RCC 7860 (cell line): ENCODE measurements at places on chromosomes 6 and 20.

DNA sequence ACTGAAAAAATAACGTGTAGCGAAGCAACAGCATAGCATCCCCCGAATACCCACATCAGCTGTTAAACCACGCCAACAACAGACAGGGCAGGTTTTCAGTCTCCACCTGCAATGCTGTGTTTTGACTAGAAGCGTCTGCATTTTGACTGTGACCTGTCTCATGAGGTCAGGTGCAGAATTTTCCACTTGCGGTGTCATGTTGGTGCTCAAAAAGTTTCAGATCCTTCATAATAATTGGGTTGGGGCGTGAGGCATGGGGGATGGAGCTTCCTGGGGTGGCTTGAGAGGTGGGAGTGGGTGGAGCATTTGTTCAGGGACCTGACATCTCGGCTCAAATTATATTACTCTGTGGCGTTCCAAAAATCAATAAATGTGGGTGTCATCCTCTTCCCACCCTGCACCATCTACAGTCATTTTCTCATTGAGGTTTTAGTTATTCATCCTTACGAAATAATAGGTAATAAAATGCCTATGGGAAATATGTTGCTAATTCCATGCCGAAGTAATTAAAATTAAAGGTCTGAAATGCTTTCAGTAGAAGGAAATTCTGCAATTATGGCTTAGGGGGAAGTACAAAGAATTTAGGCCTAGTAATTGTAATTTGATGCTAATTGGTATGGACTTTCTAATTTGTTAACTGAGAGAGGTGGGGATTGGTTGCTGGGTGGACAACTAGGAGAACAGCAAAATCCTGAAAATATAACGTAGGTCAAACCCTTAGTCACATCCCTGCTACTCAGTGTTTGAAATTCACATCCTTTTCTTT, 81.0 kb downstream of the TIAM2 start:
- DNase-seq = no peak

DNA sequence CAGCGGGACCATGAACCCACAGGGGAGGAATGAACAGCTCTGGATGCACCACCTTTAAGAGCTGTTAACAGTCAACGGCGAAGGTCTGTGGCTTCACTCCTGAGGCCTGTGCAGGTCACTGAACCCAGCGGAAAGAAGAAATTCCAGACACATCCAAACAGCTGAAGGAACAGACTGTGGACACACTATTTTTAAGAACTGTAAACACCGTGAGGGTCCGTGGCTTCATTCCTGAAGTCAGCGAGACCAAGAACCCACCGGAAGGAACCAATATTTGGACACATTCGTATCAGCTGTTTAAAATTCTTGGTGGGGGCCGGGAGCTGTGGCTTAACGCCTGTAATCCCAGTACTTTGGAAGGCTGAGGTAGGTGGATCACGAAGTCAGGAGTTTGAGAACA, 5.4 kb upstream of the TMEM14B start:
- no peak for DNase-seq

DNA sequence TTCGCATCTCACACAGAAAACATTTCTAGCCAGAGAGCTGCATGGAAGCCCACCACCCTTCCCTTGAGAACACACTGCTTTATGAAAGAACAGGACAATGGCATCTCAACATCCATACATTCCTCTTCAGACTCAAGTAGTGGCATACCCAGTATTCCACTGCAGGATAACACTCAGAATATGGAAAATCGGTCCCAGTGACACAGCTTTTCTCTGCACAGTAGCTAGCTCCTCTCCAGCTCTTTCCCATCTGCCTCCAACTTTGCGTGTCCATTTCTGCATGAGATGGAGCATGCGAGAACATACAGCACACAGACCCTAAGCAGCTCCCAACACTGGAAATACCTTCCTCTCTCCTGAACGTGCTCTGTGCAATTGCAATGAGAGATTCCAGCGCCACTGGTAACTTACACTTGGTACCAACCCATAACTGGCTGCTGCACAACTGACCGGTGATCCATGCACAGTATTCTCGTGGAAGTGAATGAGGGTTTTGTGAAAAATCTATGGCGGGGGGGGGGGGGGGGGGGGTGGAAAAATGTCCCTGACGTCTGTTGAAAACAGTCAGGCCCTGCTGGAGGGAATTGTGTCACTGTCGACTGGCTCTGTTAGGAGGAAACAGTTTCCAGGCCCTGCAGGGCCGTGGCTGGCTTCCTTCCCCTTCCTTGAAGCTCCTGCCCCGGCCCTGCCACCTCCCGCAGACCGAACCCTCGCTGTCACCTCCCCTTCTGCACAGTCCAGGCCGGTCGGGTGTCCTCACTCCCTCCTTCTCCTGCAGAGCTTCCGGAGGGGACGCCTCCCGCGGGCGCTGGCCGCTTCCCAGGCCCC, 265.9 kb upstream of the QKI start:
- DNase-seq = no peak

GRCh38 chr6:33029328-33030184, 20.2 kb upstream of the HLA-DOA start:
- no peak for DNase-seq

- no peak for DNase-seq
These were observed 20.1 kb upstream of the HELZ2 start for GRCh38 chr20:63594043-63594561.

- DNase-seq = no peak
These were observed 529.3 kb downstream of the KIF16B start for GRCh38 chr20:16043931-16044330.

DNA sequence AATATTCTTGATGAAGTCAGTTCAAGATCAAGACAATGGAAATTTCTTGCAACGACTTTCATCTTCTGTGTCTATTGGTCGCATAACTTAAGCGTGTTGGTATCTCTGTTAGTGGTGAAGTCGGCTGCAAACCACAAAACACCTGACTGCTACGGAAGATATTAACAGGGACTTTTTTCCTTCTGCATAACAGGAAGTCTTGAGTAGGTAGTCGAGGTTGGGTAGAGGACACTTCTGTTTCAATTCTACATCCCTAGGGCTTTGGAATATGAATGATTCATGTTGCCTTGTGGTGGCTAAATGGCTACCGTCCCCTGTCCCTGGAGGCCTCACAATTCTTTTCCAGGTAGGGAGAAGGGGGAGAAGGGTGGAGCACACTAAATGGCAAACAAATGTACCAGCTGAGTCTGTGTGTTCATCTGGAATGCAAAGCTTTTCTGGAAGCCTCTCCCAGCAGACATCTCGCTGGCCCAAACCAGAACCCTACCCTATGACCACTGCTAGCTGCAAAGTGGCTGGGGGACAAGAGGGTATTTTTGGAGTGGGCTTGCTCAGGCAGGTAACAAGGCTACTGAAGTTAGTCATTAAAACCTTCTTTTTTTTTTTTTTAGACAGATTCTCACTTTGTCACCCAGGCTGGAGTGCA, 34.6 kb upstream of the NKX2-2 start:
- DNase-seq = no peak

DNA sequence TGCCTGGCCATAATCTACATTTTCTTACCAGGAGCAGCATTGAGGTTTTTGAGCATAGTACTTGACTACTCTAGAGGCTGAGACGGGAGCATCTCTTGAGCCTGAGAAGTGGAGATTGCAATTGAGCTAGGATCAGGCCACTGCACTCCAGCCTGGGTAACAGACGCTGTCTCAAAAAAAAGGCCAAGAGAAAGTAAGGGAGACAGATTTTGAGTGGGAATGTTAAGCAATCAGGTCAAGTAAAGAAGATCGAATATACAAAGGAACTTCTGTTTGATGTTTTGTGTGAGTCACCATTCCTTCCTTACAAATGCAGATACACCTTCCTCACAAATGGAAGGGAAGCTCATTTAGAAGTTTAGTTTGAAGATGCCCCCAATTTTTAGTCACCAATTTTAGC, 4.4 kb downstream of the PNRC1 start:
- DNase-seq = no peak

GRCh38 chr20:59937150-59937549, 3.0 kb downstream of the PPP1R3D start:
- no peak for DNase-seq

DNA sequence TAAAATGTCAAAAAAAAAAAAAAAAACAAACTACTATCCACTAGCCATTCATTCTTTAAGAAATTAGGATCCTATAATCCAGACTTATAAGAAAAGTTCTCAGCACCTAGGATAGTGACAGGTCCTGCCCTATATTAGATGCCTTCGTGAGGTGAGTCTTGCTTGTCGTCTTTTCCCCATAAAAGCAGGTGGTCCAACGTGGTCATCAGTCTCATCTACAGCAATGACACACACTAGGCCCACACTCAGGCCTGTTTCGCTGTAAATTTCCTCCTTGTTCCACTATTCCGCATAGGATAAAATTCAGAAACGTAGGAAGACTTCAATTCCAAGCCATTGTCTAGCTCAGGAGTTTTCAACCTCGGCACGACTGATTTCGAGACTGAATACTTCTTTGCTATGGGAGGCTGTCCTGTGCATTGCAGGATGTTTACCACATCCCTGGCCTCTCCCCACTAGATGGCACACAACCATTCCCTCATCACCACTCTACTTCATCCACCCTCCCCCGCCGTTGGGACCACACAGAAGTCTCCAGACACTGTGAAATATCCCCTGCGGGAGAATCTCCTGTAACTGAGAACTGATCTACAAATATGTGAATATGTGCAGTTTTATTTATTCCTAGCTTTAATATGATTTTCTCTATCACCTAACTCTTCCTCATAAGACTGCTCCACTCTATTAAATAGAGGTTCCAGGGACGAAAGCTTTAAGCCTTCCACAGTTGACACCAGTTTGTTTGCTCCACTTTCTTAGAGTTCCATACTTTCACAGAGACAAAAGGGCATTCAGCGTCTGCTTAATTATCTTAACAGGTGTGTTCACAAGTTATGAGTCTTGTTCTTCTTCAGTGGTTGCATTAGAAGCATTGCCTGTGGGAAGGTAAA, 346.3 kb downstream of the BMP2 start:
- DNase-seq = peak; percentile 6

GRCh38 chr6:27608916-27609883, 136.3 kb upstream of the ZNF184 start:
- peak; percentile 46 for DNase-seq

- no peak for DNase-seq
These were observed 11.5 kb downstream of the FILIP1 start for GRCh38 chr6:75481936-75482593.

- DNase-seq = no peak
These were observed 85.3 kb upstream of the SCP2D1 start for GRCh38 chr20:18728165-18728869.

DNA sequence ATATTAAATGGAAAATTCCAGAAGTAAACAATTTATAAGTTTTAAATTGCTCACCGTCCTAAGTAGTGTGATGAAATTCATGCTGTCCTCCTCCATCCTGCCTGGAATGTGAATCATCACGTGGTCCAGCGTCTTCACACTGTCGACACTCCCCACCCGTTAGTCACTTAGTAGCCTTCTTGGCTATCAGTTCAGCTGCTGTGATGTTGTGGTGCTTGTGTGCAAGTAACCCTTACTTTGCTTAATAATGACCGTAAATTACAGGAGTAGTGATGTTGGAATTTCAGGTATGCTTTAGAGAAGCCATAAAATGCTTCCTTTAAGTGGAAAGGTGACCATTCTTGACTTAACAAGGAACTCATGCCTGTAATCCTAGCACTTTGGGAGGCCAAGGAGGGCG, 25.2 kb downstream of the RIOK1 start:
- no peak for DNase-seq

GRCh38 chr6:108549741-108550140, 11.0 kb upstream of the FOXO3 start:
- no peak for DNase-seq

DNA sequence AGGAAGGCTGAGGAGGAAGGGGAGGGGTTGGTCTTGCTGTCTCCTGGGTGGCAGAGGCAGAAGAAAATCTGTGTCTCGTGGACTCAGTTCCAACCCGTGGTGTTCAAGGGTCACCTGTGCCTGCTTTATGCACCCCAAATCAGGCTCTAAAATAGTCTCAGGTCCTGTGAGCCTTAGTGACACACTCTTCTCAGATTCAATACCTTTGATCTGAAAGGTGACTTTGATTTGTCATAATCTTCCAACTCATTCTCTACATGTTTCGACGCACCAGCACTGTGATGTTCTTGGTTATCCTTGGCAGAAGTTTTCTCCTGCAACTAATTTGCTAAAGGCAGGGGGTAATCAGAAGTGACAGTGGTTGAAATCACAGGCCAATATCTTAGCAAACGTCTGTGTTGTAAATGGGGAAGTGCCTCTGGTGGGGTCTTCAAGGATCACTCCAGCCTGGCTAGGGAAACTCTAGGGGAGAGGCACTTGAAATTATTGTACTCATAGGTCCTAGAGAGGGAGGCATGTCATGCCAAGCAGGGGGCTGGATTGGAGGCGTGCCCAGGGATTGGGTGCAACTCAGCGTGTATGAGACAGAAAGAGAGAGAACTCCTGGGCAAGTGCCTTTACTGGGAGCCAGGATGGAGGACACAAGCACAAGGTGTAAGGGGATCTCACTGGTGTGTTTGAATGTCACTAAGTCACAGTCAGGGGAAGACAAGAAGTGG, 19.0 kb upstream of the PRND start:
- no peak for DNase-seq

DNA sequence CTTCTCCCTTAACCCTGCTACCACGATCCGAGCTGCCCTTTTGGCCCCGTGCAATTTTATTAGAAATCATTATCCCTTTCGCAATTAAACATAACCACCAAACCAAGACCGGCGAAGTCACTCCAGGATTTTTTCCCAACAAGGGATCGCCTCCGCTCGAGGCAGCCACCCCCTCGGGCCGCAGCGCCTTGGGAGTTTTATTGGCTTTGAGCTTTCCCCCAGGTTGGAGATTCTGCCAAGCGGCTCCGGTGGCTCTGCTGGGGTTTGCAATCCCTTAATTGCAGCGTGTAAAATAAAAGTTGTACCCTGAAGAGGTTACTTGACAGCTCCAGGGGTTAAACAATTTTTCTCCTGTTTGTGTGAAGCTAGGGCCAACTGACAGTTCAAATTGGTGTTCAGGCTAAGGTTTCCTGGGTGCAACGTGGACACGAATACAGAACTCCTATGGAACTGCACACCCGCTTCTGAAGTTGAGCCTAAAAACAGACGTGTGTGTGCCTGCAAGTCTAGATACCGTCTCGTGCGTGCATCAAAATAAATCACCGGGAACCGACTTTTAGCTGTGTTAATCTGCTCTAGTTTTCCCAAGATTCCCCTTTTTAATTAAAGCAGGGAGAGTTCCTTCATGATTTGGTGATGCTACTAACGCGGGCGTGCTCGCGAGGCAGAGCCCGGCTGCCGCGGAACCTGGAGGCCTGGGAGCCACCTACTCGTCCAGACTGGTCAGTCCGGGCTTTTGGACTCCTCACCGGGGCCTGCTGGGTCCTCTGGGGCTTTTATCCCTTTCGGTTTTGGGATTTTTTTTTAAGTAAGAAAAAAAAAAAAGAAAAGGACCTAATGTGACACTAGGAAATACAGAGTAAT, 975 bp upstream of the TFAP2A start:
- no peak for DNase-seq

- DNase-seq = no peak
These were observed 59.8 kb upstream of the MANEA start for GRCh38 chr6:95517568-95517967.

GRCh38 chr6:61909486-61909885, 376.5 kb downstream of the KHDRBS2 start:
- no peak for DNase-seq
